ENCODE measurements at places on chromosomes 2 and 18.

- DNase-seq, result no peak
Observed at GRCh38 chr2:205290299-205290698, 392.0 kb upstream of the NRP2 start.

- no peak for DNase-seq
Observed at GRCh38 chr2:44271296-44271695, 4.0 kb upstream of the SLC3A1 start.

DNA sequence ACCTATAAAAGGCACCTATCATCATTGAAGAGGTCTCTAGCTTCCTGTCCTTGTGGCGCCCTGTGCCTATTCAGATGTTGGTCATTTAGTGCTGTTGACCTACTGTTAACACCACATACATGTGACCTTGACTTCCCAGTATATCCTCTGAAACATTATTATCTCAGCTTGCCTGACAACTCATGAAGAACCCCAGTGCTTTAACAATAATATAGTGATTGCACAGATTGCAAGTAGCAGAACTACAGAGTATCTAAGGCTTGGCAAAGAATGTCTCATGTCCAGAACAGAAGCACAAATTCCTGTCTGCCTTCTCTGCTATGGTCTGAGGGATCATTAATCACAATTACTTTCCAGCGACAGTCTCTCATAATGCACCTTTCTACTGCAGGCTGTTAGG lies 165.3 kb downstream of the LCLAT1 start:
- no peak for DNase-seq

DNA sequence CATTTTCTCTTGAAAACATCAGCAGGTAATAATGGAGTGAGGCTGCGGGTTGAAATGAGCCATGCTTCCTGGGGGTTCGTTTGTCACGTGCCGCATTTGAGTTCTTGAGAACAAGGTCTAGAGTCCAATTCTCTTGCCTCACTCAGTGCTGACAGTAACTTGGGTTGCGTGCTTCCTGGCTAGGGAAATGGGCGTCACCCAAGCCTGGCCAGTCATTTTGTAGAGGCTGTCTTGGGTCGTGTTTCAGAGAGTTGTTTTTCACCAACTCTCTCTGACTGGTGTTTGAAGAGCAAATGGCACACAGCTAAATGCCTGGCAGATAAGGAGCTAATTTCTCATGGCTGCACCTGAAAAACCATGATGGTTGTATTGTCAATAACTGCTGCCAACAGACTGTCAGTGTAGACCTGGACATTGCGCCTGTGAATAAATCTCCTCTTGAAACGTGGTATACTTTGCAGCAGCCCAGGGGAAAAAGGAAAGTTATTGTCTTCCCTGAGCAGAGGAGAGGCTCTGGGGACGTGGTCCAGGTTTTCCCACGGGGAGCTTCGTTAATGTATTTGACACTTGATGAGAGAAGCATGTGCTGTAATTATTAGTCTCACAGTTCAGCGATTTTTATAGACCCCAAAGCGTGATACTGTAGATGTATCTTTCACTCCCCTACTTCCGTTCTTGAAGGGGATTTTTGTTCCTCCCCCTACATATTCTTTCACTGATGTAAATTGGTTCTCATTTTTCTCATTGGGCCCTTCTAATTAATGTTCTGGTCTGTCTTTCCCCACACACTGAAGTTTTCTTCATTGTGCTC lies 196.0 kb downstream of the FHOD3 start:
- no peak for DNase-seq

DNA sequence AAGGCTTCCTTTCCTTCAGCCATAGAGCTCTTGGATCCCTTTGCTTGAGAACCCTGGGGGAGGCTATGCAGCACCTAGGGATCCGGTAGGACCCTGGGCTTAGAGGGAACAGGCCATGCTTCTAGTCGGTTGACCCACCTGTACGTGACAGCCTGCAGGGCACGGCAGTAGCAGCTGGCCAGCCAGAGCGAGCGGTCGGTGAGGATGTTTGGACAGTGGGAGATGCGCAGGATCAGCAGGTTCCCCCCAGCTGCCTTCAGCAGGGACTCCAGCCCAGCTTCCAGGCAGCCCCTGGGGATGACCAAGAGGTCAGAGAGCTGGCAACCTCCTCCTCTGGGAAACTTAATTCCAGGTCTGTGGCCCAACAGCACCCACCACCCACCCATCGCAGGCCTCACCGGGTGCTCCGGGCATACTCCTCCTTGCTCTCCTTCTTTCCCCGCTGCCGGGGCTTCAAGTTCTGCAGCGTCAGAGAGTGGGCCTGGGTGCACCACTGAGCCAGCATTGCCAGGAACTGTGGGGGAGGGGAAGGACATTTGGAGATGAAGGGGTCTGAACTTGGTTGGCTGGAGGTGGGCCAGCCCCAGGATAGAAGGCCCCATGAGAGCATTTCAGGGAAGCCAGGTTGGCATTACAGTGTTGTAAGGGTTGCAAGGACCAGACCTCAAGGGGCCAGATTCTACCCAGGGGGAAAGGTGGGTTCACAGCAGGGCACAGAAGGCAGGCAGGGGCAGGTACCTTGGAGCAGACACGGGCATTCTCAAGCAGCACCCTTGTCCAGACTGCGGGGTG lies 20.5 kb downstream of the FBXO41 start:
- DNase-seq, result no peak

DNA sequence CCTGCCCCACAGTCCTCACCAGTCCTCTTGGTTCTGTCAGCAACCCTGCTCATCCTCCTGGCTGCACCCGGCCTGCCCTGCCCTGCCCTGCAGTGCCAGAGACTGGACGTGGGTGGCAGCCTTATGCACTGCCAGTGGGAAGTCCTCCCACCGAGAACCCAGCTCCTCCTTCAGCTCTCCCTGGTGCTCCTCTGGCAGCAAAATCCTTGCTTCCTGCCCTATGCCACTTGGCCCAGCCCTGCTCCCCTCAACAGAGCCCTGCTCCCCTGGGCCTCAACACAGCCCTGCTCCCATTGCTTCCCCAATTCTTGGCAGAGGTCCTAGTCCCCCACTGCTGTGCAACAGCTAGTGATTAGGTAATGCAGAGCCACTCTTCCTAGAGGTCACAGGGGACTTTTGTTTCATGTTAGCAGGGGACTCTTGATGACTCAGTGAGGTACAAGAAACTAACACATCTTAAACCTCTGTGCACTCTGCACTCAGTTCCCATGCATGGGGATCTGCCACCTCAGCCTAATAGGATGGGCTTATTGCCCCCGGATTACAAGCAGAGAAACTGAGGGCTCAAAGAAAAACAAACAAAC lies 58.0 kb upstream of the EDAR start:
- no peak for DNase-seq

- DNase-seq, result no peak
Observed at GRCh38 chr2:46325182-46325928, 28.1 kb downstream of the EPAS1 start.

GRCh38 chr2:36528766-36529392 lies 69.1 kb downstream of the FEZ2 start:
- DNase-seq, result no peak

- DNase-seq, result no peak
Observed at GRCh38 chr18:28855989-28856388, 679.1 kb upstream of the CDH2 start.
